ENCODE measurements at places on chromosomes 1 and 21.

DNA sequence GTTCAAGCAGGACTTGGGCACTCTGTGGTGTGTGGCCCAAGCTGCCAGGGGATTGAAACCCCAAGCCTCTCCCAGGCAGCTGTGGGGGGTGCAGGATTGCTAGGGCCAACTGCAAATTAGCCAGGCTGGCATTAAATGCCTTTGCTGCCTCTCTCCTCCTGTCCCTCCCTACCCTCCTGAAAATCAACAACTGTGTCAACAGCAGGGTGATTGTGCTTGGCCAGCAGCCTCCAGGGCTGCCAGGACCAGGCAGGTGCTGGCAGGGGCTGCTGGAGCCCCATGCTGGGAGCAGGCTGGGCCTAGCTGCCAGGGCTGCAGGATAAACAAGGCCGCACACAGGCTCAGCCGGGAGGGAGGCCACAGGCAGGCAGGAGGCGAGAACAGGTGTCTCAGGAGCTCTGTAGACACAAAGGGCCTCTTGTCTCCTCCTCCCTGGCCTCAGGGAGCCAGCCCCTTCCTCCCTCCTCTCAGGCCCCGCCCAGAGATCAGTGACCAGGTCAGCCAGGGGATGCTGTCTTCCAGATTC, 11.4 kb downstream of the SOX13 start:
- no peak for DNase-seq

- peak; percentile 89 for DNase-seq
Measured at GRCh38 chr1:3796215-3797061, at the start of gene LRRC47. TSS of gene LRRC47 (minus strand) at chr1:3796498. CDS start at chr1:3796476, 22 bp downstream.

DNA sequence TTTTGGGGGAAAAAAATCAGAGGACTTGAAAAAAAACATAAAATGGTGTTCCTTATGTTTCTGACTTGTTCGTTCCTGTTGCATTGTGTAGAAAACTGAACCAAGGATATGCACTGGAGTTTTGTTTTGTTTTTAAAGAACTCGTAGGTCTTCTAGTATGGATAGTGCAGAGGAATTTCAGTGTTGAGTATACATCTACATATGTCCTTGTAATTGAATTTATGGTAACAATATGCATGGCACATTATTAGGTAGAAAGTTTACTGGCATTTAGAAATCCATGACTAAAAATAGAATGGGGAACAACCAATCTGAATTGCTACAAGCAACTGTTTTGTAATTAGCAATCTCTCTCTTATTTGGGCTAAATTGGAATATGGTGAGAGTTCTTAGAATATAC, 188.3 kb upstream of the ZRANB2 start:
- DNase-seq: no peak

DNA sequence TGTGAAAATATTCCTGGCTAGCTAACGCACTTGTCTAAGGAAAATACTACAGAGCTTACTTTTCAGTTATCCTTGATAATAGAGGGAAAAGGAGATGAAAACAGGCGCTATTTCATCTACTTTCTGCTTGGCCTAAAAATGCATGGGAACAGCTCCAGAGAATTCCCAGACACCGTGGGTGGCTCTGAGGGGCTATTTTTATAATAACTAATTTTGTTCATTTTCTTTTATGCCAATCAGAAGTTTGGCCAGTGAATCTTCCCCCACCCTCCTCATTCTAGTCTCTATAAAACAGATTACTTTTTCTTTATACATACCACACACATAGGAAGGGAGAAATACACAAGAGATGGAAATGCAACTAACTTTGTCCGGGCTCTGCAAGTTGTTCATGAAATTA, 322.9 kb downstream of the SETD4 start:
- no peak for DNase-seq

- peak; percentile 46 for DNase-seq
Measured at GRCh38 chr1:153985341-153985912, 712 bp downstream of the RAB13 start.

GRCh38 chr1:39328586-39329121, 124.2 kb downstream of the MACF1 start:
- no peak for DNase-seq

- DNase-seq: peak; percentile 31
Measured at GRCh38 chr21:36297938-36298572, 21.9 kb upstream of the MORC3 start.

DNA sequence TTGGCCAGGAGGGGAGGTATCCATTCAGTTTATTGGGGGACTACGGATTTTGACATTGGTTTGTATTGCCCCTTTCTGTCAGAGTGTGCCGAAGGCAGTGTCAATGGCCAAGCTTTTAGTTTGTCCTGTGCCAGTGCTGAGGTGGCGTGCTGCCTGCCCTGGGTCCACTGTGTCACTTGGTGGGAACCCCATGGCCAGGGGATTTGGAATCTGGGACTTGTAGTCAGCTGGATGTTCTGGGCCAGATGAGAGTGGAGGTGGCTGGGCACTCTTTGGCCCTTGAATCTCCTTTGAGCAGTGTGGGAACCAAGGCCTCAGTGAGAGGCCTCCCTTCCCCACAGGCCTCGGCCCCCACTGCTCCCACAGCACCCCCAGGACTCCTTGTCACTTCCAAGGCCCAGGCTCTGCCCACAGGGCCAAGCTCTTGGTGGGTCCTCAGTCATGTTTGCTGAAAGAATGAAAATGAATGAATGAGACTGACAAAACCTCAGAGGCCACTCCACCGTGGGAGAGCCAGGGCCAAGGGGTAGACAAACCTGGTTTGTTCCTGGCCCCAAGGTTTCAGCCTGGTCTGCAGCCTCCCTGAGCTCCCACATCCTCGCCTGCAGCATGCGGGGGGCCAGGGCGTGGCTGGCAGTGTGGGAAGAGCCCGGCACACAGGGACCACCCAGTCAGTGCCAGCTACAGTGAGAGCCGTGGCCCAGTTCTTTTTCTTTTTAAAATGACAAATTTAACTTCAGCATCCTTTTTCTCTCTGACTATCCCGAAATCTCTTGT, 412.2 kb downstream of the MATN1 start:
- no peak for DNase-seq

GRCh38 chr1:202063093-202063492, 52.7 kb downstream of the ELF3 start:
- DNase-seq: no peak

DNA sequence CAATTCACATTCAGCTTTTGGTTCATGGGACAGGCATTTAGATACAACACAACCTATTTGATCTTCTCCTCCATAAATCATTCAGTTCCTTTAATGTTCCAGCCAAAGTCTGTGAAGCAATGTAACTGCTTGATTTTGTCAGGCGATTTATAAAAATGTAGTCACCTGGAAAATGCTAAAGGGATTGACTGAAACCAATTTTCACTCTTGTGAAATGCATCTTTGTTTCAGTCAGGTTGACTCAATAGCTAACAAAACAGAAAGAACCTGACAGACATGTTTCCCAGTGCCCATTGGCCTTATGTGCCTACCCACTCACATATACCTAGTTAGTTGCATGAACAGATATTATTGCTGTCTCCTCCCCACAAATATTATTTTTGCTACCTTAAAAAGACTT, 335.7 kb downstream of the CHRM3 start:
- no peak for DNase-seq

DNA sequence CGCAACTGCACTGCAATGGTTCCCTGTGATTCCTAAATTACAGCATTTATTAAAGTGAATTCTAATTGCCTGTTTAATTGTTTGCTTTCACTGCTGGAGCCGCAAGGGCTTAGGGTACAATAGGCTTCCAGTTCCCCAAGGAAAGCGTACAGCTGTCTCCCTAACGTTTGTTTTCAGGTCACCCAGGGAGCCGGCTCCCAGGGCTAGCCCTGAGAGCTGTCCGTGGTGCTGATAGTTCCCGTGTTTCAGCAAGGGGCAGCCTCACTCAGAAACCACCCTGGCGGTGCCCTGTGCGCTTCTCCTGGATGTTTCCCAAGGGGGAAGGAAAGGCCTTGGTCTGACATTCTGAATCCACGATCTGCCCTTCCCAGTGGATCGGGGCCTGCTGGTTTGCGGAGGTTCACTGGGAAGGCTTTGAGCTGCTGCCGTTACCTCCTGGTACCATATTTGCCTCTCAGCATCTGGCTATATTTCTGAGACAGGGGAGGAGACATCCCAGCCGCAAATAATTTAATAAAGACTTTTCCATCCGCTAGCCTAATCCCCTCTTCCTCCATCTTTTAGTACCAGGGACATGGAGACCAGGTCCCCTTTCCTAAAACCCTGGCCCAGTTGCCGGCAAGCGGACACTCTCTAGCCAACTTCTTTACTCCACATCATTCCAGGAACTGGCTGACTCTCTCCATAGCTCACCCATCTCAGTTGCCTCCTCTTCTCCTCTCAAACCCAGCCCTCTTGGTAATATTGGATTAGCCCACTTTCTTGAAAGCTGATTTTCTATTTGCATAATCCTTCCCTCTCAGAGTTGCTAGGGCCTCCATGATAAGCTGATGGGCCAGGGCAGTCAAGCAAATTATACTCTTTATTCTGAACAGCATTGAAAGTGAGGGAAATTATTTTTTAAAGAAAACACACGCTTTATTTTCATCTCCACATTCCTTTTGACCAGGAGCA, 149.0 kb downstream of the IGSF21 start:
- no peak for DNase-seq

DNA sequence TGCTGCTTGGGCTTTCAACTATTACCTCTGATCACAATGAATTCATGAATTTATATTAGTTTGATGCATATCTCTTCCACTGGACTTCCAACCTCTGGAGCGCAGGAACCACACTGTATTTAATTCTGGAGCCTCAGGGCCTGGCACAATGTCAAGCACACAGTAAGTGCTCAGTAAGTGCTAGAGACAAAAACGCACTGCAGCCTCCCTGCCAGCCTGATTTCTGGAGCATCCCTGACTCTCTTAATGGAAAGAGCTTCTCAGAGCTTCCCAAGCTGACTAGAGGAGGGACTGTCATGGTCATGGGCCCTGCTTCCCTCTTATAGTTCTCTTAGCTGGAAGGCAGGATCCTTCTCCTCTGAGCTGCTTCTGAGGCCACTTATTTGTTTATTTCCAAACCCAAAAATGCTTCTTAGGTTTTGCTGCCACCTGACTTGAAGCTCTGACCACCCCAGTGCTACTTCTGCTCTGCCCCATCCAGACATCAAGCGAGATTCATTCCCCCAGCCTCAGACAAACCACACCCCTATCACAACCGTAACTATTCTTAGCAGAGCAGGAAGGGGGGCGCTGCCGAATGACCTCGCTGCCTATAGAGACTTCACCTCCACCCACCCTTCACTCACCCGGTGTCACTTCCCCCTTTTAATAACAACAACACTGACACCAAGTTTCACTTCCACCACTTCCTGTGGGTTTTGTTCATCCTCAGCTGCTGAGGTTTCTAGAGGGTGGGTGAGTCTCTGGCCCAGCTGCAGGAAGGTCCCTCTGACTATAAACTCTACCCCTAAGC, 33.6 kb downstream of the NUAK2 start:
- peak; percentile 68 for DNase-seq

GRCh38 chr21:28828981-28829380, 163.7 kb downstream of the LTN1 start:
- no peak for DNase-seq

DNA sequence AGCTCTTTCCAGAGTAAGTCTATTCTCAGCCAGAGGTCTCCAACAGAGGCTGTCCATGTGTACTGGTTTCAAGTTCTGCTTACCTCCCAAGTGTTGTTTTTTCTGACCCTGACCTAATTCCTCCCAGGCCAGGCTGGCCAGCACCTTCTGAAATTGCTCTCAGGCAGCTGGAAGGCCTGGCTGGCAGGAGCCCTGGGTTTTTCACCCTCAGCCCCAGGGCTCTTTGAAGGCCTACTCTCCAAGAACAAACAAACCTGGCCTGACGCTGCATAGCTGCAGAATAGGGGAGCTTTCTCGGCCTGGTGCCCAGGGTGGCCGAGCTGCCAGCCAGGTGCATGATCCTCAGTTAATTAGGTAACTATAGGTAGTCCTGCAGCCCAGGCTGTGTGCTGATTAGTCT, 147.5 kb downstream of the CACNA1E start:
- DNase-seq: no peak

DNA sequence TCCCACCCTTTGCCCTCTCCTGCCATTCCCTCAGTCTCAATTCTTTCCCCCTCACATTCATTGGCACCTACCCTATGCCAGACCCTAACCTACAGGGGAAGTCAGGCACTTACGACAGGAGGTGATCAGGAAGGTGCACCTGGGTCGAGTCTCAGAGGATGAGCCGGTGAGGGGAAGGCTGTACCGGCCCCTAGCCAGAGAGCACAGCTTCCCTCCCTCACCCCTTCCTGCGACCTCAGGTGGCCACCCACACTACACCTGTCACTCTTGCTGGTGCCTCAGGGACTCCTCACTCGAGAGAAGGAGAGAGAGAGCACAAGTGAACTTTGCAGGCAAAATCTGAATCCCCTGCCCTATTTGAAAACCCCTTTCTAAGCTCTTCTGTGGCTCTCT, 1.7 kb upstream of the MYOM3 start:
- DNase-seq: no peak

DNA sequence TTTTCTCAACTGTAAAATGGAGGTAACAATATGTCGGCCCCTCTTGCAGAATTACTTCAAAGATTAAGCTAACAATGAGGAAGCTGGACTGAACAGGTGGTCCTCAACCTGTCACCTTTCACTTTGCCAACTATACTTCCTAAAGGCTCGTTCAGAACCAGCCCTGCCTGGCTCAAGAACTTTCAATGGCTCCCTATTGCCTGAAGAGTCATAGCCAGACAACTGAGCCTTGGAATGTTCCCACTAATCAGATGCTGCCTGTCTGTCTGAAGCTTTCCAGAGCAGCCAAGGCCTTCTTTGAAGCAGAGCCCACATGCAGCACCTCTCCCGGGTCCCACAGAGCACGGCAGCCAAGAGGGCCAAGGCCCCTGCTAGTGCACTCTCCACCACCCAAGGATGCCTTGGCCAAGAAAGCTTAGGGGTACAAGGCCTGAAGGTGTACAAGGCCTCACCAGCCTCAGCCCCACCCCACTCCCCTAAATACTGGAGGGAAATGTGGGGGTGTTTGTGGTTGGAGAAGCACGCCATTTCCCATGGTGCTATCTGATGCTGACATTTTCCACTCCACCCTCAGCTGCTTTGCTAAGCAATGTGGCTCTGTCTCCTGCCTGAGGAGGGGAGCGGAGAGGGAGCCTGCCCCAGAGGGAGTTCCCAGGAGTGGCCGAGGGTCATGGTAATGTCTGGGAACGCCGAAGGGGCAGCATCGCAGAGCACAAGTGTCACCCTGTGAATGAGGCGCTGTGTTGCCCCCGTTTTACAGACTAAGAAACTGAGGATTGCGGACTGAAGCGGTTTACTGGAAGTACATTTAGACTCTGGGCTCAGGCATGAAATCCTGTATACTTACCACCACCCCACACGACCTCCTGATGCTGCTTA, 8.2 kb upstream of the LAPTM5 start:
- DNase-seq: no peak

All from stimulated activated CD8-positive, alpha-beta memory T cell treated with anti-CD3 and anti-CD28 coated beads, Interleukin-12 subunit alpha, Interleukin-12 subunit beta, amount 100 ng/mL, for 4 hours (primary cell).